Right renal pelvis (tissue), 4 donors: ENCODE measurements at places on chromosomes 4 and X. TPM values are rescaled to one million over a fixed set of nuclear protein-coding genes. Genes with fewer than 3 reads are reported as not detected.

DNA sequence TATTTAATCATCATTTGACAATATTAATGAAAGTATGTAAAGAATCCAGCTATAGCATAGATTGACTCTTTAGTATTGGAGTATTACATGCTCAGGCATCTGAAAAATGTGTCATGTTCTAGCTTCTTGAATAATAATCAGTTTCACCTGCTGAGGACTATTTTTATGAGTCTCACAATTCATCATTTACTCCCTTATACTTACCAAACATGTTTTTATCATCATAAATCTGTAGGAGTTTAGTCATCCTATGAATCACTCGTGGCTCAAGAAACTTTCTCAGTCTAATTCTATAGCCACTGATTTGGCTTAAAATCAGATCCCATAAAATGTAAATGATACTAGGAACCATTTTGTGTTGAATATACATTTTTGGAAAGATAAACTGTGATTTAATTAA lies 1616.1 kb downstream of the C4orf33 start:
- DNase-seq, result no peak

- no peak for DNase-seq
These were observed 1092.1 kb upstream of the PRKX start for GRCh38 chrX:4805502-4805901.

GRCh38 chrX:23822397-23822796 lies 39.4 kb downstream of the SAT1 start:
- DNase-seq, result no peak

Gene KCTD8
- 3.8 TPM for polyA plus RNA-seq
